ENCODE measurements at places on chromosomes 7 and 10. TPM values are rescaled to one million over a fixed set of nuclear protein-coding genes. Genes with fewer than 3 reads are reported as not detected.
A peak's percentile ranks its signal among the peaks of the same experiment; 100 is the strongest.

DNA sequence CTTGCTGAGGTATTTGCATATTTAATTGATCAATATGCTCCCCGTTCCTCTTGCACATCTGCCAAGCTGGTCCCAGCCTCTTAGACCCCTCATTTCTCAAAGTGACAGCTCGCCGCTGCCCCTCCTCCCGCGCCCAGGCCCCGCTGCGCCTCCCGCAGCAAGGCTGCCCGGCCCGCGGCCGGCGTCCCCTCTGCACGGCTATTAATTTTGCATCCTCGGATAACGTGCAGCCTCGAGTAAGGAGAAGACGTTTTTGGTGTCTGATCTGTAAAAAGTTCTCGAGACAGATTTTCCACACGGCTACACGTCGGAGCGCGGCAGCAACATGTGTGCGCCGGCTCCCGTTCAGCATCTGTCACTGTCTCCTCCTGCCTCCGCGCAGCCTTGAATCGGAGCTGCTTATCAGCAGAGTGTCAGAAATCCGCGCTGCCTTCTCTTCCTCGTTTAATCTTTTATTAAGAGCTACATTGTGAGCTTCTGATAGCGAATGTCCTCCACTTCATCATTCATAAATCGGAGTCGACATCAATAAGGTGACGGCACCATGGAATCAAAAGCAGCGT, 65.3 kb downstream of the EBF3 start:
- no peak for DNase-seq

- DNase-seq = no peak
Observed at GRCh38 chr7:47040795-47041347, 541.0 kb downstream of the TNS3 start.

DNA sequence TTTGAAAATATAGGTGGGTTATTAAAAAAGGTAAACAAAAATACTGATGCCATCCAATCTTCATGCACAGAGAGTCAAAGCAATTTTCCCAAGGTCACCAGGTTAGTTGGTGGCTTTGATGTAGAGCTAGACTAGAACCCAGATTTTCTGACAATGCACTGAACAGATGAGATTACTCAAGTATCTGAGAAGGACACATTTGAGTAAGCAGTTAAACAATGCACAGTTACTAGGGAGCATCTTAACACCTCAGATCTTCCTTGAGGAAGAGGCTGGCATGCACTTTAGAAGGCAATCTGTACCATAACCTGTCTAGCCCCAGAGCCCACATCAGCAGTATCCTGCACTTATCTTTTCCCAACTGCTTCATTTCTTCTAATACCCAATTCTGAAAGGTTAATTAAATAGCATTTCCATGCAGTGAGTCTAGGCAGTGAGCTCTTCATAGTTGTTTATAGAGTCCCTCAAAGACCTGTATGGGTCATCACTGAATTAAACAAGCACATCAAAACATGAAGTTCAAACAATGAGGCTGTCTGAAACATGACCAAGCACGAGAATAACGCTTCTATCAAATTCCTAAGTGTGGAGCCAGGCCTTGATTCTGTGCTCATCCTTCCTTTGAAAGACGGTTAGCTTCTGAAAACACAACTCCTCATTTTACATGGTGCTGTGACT, 38.2 kb upstream of the ANK3 start:
- no peak for DNase-seq

DNA sequence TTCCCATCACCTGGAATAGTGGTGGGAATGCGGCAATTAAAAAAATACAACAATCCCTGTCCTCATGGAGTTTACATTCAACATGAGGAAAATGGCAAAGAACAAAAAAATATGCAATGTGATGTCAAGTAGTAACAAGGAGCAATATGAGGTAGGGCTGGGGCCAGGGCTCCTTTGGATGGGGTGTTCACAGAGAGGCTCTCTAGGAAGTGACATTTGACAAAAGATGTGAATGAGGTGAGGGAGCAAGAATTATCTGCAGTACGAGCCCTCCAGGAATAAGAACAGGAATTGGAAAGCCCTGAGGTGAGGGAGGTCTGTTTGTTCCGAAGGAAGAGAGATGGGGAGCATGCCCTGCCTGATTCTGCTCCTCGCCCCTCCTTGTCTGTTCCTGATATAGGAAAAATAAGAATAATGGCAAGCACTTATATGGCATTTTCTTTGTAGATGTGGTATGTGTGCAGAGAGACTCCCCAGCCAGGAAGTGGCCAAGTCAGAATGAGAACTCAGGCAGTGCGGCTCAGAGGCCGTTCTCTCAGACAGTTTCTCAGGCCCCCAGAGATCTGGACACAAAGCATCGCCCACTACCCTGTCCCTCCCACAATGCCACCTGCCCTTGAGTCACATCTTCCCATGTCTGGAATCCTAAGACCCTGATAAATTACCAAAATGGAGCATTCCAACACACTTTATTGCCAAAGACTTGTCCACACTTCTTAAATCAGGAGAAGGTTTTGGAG, 105.6 kb downstream of the APBB1IP start:
- DNase-seq = no peak

- DNase-seq = peak; percentile 5
Observed at GRCh38 chr10:112082120-112082519, 101.4 kb downstream of the GPAM start.

- DNase-seq = peak; percentile 58
Observed at GRCh38 chr10:46228563-46229071, 58.2 kb upstream of the ANTXRL start.

- peak; percentile 3 for DNase-seq
Observed at GRCh38 chr7:92837000-92837749, 802 bp upstream of the CDK6 start.

GRCh38 chr10:121910673-121911420, 17.0 kb downstream of the ATE1 start:
- no peak for DNase-seq

DNA sequence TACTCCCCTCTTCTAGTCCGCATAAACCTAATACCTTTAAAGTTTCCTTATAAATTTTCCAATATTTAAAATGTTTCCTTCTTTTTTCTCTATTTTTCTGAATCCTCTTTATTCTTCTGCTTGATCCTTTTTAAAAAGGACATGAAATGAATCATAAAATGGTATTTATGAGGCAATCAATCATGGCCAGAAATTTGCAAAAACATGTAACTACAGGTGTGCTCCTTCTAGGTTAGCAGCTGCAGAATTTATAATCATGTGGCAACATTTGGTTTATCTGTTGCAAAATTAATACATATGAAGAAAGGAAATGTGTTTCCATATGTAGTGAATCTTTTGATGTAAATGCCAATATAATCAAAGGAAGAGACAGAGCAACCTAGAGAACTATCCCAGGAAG, 1008.5 kb downstream of the ANKRD7 start:
- no peak for DNase-seq

DNA sequence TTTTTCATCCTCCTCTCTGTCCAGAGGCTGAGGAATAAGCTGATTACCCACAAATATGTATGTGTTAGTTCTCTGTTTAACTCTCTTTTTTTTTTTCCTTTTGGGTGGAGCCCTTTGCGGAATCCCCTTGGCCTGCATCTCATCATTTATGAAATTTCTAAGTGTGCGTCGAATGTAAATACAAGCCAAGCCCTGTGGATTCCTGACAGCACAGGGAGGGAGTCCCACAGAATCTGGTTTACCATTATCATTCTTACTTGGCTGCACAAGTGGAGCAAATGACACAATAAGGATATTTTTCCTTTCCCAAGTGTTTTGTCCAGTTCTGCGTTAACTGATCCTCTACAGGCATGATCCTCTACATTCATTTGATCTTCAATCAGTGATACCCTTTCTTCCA, 11.4 kb downstream of the STK31 start:
- DNase-seq = no peak

- DNase-seq = no peak
Observed at GRCh38 chr10:43872644-43873043, 224.0 kb upstream of the ZNF32 start.

DNA sequence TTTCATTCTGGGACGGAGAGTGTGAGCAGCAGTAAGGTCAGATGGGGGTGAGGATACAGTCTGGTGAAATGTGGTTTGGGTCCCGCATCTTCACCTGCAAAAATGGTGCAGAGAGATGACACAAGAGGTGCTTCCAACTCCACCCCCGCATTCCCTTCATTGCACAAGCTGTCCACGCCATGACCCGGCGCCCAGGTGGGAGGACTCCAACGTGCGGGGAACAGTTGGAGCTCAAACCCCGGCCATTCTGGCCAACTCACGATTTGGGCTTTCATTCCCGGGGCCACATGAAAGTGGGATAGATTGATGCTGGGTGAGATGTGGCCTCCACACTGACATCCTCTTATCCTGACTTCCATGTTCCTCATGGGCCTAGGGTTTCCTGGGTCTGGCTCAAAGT, 34.6 kb upstream of the ZNF273 start:
- no peak for DNase-seq

DNA sequence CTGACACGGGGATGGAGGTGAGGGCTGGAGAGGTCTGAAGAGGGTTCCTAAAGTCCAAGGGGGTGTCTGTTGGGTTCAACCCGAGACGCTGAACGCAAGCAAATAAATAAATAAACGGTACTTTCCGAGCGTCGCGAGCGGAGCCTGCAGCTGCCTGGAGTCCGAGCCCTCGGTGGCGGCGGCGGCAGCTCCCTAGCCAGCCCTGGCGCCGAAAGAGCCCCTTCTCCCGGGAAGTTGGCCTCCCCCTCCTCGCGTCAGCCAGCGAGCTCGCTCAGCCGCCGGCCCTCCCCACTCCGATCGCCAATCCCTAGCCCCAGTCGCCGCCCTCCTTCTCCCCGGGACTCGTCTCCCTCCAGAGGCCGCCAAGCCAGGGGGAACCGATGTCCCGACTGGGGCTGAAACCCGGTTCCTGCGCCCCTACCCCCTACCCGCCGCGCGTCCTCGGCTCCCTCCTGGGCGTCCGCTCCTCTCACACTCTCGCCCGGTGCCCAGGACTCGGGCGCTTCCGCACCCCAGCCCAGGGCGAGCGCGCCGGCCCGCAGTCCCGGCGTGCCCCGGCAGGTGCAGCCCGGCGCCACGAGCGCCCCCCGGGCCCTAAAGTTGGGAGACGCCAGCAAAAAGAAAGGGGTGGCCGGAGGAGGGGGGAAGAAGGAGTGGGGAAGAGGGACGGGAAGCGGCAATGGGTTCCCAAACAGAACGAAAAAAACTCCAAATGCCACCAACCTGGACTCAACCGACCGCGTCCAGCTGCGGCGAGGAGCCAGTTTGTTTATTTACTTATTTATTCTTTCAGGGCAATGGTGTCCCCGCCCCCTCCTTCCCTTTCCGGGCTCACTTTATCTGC, at the start of gene GFRA1:
Gene GFRA1 (minus strand): TSS at position 767 of the 844 bp plus-strand sequence. CDS start 1,177 bp downstream, outside the sequence.
- peak; percentile 42 for DNase-seq

GRCh38 chr7:80588591-80588990, 49.9 kb upstream of the CD36 start:
- DNase-seq = no peak

DNA sequence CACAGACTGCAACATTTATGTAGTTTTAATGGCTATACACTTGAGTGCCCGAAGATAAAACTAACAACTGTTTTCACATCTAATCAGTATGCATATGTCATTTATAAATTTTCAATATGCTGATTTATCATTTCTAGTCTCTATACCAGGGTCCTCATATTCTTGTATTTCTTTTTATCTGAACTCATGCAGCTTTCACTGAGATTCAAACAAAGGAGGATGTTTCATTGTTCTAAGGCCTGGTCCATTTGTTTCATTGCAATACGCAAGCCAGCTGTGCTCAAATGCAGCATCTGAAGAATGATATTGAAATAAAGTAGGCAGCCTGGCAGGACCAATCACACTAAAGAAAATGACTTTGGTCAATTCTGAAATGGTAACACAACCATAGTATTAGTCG, 31.7 kb downstream of the MAGI2 start:
- no peak for DNase-seq

DNA sequence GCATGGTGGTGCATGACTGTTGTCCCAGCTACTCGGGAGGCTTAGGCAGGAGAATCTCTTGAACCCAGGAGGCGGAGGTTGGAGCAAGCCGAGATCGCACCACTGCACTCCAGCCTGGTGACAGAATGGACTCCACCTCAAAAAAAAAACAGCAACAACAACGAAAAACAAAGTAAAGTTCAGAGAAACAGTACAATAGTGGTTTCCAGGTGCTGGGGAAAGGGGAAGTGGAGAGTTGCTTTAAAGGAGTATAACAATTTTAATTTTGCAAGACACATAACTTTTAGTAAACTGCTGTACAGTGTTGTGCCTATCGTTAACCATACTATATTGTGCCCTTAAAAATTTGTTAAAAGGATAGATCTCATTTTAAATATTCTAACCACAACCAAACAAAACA, 662.7 kb upstream of the POT1 start:
- no peak for DNase-seq

GRCh38 chr10:88116481-88116880, 253.1 kb downstream of the PTEN start:
- no peak for DNase-seq

GRCh38 chr7:33904681-33905388, 504 bp upstream of the BMPER start:
- DNase-seq = peak; percentile 77

- no peak for DNase-seq
Observed at GRCh38 chr10:33506838-33507661, 172.6 kb upstream of the NRP1 start.

The RELN gene
- 3.1 TPM for total RNA-seq

The TUBB8 gene
- not detected for total RNA-seq

The FBXL13 gene
- 0.25 TPM for total RNA-seq

The TFR2 gene
- 0.33 TPM for total RNA-seq

The TRIM50 gene
- not detected for total RNA-seq

The FXYD4 gene
- not detected for total RNA-seq

All from MG63 (cell line).